ENCODE measurements at places on chromosomes 16 and 17. TPM values are rescaled to one million over a fixed set of nuclear protein-coding genes. Genes with fewer than 3 reads are reported as not detected.

DNA sequence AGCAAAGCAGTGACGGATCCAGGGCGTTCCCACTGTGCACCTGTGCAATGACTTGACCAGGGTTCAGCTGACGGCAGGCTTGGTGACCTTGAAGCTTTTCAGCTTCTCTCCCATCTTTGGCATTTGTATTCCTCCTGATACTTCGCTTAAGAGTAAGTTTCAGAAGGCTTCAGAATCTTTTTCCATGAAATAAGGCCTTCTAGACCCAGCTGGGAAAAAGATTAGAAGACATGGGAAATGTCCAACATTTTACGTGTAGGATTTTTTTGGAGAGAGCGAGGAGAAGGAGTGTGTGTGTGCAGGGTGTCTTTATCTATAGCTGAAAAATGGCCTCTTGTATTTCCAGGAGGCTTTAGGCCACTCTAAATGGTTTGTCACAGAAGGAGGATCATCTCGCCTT is 104.1 kb downstream of the BANP start:
- DNase-seq, result no peak

DNA sequence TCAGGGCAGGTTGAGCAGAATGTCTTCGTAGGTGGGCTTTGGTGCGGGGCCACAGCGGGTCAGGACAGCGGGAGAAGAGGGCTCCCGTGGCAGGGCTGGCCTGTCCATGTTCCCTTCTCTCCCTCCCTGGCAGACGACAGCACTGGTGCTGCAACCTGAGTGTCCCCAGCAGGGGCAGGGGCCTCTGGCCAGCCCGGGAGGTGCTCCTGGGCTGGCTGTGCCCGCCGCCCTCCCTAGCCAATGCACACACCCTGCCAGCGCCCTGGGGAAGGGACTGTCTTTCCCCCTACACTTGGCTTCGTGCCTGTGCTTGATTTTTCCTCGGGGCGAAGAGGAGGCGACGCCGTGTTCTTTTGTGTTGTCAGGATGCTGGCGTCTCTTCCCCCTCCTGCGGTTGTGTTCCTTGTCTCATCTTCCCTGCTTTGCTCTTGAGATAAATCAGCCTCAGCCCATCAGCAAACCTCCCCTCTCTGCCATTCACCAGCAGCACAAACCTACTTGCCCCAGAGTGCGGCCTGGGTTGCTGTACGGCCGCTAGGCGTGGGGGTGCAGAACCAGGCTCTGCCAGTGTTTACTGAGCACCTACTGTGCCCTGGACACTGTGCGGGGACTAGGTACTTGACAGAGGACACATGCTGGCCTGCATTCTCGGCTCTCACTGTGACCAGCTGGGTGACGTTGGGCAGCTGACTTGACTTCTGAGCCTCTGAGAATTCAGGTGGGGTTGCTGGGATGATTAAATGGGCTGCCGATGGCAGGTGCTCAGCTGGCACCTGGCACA is 237.3 kb upstream of the CIBAR2 start:
- DNase-seq, result no peak

ABCC3 gene
- not detected for total RNA-seq

KCNJ12 gene
- not detected for total RNA-seq

GRCh38 chr16:52843381-52843780 is 209.3 kb downstream of the CHD9NB start:
- no peak for DNase-seq

DNA sequence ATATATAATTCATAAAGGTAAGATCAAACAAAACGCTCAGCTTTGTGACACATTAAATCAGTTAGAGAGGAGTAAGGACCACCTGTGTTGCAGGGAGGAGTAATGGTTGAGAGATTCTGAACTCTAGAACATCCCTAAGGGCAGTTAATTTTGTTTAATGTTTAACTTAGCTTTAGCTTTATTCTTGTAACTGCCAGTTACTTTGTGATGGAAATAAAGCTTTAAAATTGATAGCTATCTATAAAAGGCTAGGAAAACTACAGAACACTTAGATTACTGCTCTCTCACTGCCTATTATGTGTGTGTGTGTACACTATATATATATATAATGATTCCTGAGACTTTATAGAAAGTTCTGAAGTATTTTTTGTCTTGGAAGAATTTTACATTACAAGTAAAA is 37.8 kb downstream of the PTRH2 start:
- no peak for DNase-seq

DNA sequence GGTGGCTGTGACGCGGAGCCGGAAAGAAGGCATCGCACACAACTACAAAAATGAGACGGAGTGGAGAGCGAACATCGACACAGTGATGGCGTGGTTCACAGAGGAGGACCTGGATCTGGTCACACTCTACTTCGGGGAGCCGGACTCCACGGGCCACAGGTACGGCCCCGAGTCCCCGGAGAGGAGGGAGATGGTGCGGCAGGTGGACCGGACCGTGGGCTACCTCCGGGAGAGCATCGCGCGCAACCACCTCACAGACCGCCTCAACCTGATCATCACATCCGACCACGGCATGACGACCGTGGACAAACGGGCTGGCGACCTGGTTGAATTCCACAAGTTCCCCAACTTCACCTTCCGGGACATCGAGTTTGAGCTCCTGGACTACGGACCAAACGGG is 4.4 kb downstream of the ENPP7 start:
- no peak for DNase-seq

TBC1D26 gene
- total RNA-seq, result 0.78 TPM

DNA sequence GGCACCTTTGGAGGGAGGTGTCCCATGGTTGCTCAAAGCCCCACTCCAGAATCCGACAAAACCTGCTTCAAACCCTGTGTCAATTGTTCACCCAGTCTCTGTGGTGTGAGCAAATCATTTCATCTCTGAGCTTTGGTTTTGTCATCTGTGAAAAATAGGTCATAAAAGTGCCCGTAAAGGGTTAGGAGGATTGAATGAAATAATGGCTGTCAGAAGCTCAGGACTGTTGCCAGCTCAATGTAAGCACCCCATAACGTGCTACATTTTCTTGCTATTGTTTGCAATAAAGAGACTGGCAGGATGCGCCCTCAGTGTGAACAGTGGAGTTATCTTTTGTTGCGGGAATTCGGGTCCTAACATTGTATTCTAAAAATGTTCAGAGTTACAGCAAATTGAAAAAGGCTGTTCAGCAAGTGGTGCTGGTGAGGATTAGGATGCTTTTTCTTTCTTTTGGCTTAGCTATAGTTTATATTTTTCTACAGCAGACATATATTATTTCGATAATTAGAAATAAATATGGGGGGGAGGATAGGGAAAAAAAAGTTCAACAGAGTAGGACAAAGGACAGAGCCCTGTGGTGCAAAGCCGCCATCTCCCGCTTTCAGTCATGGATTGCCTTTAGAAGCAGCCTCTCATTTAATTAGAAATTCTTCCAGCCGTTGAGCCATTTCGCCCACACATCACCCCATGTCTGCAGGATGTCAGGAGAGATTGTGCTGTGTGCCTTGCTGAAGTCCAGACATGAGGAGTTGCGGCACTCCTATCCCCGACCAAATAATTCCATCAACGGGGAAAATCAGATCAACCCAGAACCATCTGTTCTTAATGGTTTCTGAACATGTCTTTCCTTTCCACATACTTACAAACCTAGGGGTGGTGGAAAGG is 20.9 kb upstream of the PYY start:
- DNase-seq, result no peak

DNA sequence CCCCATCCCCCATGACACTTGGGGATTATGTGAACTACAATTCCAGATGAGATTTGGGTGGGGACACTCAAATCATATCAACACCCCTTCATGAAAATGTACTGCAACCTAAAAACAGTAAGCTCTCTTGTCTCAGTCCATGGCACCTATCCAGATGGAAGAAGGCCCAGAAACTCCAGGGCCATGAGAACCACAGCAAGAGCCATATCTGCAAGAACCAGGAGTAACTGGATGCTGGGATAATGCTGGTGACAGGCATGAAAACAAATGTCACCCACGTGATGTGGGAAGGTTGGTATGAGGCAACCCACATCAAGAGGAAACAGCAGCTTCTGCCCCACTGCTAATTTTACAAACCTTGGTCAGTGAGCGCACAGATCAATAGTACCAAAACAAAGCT is 400.1 kb upstream of the ERCC4 start:
- no peak for DNase-seq

NPIPB13 gene
- total RNA-seq, result 23.5 TPM

RBFOX1 gene
- not detected for total RNA-seq

DNA sequence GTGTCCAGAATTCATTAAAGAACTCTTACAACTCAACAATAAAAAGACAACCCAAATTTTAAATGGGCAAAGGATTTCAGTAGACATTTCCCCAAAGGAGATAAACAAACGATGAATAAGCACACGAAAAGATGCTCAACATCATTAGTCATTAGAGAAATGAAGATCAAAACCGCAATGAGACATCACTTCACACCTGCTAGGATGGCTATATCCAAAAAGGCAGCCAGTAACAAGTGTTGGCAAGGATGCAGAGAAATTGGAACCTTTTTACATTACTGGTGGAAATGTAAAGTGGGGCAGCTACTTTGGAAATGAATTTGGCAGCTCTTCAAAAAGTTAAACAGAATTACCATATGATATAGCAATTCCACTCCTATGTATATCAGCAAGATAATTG is 42.0 kb downstream of the PITPNM3 start:
- DNase-seq, result no peak

- no peak for DNase-seq
Measured at GRCh38 chr16:68564382-68564985, 25.4 kb downstream of the ZFP90 start.

RPL19 gene
- total RNA-seq, result 2,719 TPM

DNA sequence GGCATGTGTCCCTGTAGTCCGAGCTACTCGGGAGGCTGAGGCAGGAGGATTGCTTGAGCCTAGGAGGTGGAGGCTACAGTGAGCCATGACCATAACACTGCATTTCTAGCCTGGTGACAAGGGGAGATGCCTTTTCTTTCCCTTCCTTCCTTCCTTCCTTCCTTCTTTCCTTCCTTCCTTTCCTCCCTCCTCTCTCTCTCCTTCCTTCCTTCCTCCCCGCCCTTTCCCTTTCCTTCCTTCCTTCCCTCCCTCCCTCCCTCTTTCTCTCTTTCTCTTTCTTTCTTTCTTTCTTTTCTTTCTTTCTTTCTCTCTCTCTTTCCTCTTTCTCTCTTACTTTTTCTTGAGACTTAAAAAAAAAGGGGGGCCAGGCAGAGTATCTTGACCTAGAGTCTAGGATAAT is 3.1 kb upstream of the CEP20 start:
- DNase-seq, result no peak

ZNF785 gene
- total RNA-seq, result 22.1 TPM

- DNase-seq, result no peak
Measured at GRCh38 chr17:53635444-53635843, 187.3 kb upstream of the KIF2B start.

NOD2 gene
- 5.1 TPM for total RNA-seq

DNA sequence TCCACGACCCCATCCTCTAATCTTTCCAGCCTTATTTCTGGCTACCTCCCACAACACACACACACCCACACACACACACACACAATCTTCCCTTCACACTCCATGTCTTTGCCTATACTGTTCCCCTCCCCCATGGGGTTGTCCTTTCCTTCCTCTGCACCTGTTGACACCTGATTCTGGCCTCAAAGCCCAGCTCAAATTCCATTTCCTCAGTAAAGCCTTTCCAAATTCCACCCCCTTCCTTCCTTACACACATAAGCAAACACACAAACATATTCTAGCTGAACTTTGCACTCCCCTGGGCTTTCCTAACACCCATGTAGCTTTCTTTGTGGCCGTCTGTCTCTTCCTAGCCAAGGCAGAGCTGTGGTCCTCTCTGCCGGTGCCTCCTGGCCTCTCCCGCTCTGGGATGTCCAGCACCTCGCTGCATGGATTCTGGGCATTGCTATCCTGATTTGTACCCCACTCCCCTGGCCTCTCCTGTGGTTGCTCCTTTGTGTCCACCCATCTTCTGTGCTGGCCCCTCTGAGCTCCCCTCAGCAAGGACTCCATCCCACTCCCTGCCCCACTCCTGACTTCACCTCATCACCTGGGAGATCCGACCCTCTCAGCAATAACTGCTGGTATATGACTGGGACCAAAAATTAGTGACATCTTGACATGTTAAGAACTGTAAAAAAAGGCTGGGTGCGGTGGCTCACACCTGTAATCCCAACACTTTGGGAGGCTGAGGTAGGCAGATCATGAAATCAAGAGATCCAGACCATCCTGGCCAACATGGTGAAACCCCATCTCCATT is 8.4 kb upstream of the SRCIN1 start:
- no peak for DNase-seq

GRCh38 chr17:62179525-62180161 is 114.6 kb upstream of the MED13 start:
- no peak for DNase-seq

DNA sequence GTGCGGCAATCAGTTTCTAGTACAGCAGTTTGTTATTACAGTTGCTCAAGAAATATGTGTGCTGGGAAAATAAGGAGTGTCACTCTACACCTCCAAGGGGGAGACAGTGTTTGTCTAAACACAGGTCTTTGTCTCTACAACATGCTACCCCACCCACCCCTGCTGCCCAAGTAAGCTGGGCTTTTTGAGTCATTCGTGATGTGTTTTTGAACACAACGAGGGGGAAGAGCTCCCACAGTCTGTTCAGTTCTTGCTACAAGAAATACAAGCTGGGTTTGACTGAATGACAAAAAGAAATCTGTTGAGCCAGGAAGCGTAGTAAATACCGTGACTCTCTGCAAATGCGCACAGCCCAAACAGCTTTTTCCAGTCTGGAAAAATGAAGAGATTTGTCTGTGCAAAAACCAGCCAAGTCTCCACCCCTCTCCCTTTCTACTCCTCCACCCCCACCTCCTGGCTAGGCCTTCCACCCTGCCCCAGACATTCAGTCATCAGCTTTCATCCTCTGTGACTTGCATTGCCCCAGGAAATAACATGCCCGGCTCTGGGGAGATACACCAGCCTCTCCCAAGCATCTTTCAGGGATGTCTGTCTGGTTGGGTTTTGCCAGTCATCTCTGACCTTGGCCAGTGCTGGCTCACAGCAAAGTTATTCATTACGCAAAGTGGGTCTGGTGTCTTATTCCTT is 25.7 kb downstream of the CHD9 start:
- DNase-seq, result no peak

TMEM114 gene
- not detected for total RNA-seq

- DNase-seq, result no peak
Measured at GRCh38 chr16:55426865-55427484, 52.0 kb upstream of the MMP2 start.

DNA sequence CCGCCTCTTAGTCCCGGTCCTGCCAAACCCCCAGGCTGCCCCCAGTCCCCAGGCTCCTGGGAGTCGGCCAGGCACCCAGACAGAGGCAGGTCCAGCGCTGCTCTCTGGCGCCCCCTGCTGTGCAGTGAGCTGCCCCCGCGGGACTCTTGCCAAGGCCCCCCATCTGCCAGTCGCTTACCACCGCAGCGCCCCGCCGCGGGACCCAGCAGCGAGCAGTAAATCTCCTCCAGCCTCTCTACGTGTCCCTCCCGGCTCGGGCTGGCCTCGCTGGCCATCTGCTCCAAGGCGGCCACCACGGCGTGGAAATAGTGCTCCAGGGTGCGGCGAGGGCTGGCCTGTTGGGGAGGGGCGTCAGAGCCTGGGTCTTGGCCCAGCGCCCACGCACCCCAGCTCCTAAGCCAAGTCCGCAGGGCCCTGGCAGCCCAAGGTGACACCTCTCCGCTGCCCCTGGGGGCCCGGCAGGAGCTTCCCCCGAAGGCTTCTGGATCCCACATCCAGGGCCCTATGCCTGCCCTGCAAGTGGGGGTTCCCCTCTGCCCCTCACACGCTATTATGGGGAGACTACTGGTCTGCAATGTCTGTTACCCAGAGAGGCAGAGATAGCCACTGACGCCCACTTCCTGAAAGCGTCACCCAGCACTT is 33.7 kb upstream of the MFSD6L start:
- DNase-seq, result no peak
